ENCODE measurements at places on chromosomes 7 and 10. TPM values are rescaled to one million over a fixed set of nuclear protein-coding genes. Genes with fewer than 3 reads are reported as not detected.

The MMP21 gene
- total RNA-seq = not detected

The IMMP2L gene
- 15.4 TPM for total RNA-seq

The ABCC2 gene
- total RNA-seq = 0.65 TPM

The FAM221A gene
- total RNA-seq = 4.2 TPM

The PLXNA4 gene
- 7.9 TPM for total RNA-seq

The OR2A5 gene
- total RNA-seq = not detected

The STEAP1B gene
- total RNA-seq = 25.3 TPM

The FBXL15 gene
- total RNA-seq = 7.6 TPM

The IGF2BP3 gene
- 15.0 TPM for total RNA-seq

Data from bladder microvascular endothelial cell (primary cell).